GM12892 (cell line): ENCODE measurements at places on chromosomes 1 and 21.

DNA sequence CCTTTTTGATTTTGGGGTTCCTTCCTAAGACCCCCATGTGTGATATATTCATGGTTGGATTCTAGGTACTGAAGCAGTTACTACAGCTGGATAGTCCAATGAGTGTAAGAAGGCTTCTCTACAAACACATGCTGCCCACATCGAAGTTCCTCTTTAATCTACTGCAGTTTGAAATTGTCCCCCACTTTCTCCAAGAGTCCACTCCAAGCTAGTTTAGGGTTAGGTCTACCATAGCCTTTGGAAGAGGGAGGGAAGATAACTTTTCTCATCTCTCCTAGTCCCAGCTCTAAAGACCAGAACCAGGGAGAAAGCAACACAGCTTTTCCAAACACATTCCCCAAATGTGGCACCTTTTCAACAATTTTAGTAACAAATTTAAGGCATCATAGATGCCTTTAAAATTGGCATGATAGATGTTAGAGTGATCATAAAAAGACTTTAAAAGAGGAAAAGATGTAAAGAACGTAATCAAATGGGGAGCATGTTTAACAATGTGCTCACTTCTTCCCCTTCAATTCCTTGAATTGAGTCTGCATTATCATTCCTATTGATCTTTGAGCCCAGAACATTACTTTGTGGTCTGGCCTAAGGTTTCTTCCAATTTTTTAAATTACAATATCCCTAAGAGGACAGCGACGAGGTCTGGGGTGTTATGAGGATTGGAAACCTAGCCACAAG lies 1.0 kb upstream of the EXO1 start:
- DNase-seq, result no peak

DNA sequence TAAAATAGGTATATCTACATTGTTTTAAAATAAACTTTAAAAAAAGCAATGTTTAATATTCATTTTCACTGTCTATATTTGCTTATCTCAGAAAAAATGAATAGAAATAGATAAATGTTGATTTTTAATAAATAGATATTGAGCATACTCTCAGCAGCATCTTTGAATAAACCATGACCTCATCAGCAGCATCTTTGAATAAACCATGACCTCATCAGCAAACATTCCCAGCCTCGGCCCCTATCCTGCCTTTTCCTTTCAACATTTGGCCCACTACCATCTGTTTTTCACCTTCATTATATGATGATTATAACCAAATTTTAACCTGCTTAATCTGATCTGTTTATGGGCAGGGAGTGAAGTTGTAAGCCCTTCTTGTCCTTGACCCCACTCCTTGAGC lies 148.7 kb upstream of the SAMSN1 start:
- DNase-seq, result no peak

GRCh38 chr1:76944942-76945341 lies 77.7 kb downstream of the ST6GALNAC5 start:
- DNase-seq, result no peak

- no peak for DNase-seq
Measured at GRCh38 chr1:244960904-244961303, 96.6 kb upstream of the HNRNPU start.

GRCh38 chr1:28895896-28896608 lies 18.3 kb upstream of the EPB41 start:
- DNase-seq, result no peak

DNA sequence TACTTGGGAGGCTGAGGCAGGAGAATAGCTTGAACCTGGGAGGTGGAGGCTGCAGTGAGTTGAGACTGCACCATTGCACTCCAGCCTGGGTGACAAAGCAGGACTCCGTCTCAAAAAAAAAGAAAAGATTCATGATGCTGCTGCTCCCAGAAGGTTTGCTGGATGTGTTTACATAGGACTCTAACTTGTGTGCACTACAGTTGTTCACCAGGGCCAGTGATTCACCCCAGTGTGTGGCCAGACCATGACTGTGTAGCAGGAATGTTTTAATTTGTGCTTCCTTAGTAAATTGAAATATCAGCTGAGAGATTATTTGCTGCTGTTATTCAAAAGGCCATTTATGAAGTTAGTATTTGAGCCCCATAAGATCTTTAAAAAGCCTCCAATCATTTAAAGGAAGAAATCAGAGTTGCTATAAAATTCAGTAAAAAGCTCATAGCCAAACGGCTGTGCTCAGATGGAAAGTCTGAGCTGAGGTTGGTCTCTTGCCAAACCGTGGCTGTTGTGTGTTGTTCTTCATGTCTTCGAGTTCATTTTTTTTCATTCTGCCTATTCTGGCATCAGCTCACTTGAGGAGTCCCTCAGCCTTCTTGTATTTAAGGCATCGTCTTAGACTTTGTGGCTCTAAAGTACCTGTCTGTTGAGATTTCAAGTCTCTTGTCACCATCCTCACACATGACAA lies 18.1 kb upstream of the PGD start:
- no peak for DNase-seq

- no peak for DNase-seq
Measured at GRCh38 chr1:62356257-62356835, 37.1 kb upstream of the KANK4 start.

DNA sequence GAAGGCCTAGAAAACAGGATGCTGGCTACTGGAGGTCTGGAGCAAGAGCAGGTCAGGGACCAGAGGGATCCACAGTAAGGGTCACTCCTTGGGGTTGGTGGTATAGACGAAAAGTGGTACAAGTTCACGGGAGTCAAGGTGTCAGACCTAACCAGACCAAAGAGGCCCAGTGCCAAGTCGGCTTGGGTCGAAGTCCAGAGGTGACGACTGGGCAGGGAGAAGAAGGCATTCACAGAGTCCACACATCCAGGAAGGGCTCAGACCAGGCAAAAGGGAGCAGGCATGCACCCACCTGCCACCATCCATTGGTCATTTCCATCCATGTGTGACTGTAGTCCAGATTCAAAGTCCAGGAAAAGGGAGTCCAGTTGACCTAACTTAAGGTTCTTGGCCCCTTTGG lies 27.1 kb upstream of the SYT6 start:
- DNase-seq, result no peak

DNA sequence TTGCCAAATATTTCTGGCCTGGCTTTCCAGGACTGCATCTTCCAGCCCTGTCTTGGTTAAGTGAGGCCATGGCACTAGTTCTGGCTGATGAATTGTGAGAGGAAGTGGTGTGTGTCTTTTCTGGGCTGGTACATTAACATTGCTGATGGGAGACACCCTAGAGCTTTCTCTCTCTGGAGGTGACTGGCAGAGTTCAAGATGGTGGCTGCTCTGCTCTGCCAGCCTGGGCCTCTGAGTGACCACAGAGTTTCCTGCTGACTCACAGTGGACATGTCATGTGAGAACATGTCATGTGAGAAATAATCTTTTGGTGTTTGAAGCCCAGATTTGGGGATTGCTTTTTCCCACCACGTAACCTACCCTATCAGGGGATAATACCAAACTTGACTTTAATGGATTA lies 218.0 kb upstream of the KIAA0040 start:
- DNase-seq, result no peak

DNA sequence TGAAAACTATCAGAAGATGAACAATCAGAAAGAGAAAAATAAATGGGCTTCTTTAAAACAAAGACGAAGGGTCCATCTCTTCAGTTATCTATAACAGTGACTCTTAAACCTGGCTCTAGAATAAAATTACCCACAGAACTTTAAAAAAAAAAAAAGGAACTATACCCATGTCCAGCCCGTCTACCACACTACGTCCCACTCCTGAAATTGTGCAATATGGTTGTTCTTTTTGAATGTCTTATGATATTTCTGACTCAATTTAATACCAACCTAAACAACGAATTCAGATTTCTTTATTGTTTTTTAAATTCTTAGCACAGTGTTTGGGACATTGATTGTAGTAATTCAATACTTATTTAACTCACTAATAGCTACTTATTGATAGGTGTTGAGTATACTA lies 246.3 kb downstream of the DPYD start:
- no peak for DNase-seq

DNA sequence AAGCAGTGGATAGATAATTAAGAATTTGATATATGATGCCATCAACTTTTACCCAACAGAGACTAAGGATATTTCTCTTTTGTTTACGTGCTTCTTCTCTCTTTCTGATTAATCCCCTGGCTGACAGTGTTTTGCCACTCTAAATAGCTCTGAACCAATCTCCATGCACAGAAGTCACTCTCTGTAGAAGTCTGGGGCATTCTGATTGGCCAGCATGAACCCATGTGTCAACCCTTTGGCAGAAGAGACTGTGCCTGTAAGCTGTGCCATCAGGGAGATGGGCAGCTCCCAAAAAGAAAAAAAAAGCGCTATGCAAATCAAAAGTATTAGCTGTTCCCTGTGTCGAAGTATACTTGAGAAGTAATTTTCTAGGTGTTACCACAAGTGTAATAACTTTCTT lies 34.1 kb upstream of the NRIP1 start:
- no peak for DNase-seq

- no peak for DNase-seq
Measured at GRCh38 chr1:53121319-53122172, 20.9 kb downstream of the SLC1A7 start.

GRCh38 chr1:24737368-24738117 lies 7.7 kb upstream of the CLIC4 start:
- no peak for DNase-seq

DNA sequence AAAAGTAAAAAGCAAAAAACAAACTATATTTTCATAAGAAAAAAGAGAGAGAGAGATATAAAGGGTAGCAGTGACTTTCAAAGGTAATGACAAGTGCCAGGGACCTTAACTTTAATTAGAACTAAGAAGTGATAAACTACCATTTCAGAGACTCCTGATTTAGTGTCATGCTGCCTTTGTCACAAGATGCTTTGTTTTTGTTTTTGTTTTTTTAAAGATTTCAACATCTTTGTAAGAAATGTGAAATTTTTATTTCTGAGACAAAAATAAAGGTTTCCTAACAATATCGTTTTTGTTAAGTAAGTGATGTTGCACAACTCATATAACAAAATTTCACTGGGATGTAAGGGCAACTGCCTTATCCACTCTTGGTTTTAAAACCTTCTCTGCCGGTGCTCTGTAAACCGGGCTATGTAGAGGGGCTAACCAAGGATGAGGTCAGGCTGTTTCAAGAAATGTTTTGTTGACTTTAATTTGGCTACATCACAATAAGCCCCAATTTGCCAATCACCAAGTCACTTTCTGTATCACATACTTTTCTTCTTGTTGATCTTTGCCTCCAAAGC lies 35.2 kb upstream of the SYT2 start:
- DNase-seq, result no peak

- DNase-seq, result no peak
Measured at GRCh38 chr1:149917571-149918144, at the start of gene SV2A. TSS of gene SV2A (minus strand) at chr1:149917844. CDS start at chr1:149913840, 4,004 bp downstream.

DNA sequence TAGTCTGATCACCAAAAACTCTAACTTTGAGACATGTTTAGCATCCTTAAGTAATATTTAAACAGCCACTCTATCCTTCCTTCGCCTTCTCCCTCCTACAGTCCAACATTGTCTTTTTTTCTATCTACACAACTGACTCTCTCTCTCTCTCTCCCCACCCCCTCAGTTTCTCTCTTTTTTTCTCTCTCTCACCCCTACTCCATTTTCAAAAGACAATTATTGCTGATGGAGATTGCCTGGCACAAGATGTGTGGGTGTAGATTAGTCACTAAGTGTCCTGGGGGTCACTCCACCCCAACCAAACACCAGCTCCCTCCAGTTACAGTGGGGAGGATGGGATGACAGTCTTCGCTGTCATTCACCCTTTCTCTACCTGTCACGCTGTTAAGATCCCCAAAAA lies 94.5 kb upstream of the NFIA start:
- no peak for DNase-seq

DNA sequence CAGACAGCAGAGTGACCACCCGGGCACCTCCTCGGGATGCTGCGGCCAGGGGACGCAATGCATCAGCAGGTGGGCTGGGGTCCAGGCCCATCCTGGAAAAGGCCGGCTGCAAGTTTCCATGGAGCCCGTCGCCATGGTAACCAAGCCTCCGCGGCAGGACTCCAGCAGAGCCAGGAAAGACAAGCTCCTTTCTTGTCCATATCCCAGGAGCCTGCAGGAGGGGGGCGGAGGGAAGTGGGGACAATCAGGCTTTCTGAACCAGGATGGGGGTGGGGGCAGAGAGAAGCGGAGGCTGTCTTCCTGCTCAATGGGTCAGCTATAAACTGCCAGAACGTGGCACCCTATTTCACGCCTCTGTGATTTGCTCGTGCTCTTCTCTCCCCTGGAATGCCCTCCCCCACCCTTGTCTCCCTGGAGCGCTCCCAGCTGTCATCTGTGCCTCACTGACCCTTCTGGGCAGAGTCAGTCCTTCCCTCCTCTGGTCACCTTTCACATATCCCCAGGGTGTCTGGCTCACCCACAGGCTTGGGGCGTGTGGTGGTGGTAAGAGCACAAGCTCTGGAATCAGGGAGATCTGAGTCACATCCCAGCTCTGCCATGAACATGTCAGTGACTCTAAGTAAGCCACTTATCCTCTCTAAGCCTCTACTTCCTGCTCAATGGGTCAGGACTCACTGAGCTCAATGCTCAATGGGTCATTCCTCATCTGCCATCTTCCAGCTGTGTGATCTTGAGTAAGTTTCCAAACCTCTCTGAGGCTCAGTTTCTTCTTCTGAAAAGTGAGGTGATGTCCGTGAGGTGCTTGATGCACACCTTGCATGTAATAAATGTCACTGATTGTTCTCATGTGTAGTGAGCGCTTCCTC lies 58.9 kb upstream of the LAPTM5 start:
- no peak for DNase-seq
